Left kidney (tissue), 8 donors: ENCODE measurements at places on chromosomes 7 and 10. TPM values are rescaled to one million over a fixed set of nuclear protein-coding genes. Genes with fewer than 3 reads are reported as not detected.

DNA sequence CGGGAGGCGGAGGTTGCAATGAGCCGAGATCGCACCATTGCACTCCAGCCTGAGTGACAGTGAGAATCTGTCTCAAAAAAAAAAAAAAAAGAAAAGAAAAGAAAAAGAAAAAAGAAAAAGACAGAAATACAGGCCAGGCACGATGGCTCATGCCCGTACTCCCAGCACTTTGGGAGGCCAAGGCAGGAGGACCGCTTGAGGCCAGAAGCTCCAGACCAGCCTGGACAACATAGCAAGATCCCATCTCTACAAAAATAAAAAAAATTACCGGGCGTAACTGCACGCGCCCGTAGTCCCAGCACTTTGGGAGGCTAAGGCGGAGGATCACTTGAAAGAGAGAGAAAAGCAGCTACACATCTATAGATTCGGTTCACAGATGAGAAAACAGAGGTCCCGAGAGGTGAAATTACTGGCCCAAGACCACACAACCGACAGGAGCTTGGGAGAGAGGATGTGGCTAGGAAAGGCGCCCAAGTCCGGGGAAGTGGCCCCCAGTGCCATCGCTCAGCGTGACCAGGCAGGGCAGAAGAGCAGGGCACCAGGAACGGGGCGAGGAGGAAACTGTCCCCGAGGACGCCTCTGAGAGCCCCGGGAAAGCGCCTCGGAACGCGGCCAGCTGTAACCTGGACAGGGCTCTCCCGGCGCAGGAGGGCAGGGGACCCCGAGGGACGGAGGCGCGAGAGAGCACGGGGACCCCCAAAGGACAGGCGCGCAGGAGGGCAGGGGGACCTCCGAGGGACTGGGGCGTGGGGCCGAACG is 612 bp downstream of the SNX8 start:
- DNase-seq, result no peak

The SYCE1 gene
- polyA plus RNA-seq, result 0.42 TPM

The CAV1 gene
- polyA plus RNA-seq, result 27.3 TPM

The CCDC3 gene
- 14.2 TPM for polyA plus RNA-seq

DNA sequence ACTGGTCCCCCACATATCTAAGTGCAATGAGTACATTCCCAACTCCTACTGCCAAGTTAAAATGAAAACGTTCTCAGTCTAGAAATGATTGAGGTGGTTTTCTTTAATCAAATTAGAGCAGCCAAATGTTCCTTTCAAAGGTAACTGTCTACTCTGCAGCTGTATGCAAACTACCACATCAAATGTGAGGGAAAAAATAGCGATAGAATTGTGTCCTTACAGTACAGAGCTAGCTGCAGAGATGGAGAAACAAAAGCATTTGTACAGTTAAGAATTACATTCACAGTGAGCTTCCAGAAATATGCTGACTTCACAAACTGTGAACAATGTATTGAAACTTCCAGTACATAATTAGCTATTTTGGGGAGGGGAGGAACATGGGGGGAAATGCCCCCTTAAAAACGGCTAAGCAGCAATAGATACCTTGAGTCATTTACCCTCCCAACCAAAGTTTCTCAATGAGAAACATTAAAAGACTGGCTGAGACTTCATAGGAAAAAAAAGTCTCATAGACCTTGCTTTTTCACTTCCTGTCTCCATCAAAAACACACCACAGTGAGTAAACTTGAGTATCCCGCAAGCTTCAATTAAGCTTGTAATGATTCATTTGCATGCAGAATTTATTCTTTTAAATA is 22.9 kb downstream of the CDK6 start:
- no peak for DNase-seq

DNA sequence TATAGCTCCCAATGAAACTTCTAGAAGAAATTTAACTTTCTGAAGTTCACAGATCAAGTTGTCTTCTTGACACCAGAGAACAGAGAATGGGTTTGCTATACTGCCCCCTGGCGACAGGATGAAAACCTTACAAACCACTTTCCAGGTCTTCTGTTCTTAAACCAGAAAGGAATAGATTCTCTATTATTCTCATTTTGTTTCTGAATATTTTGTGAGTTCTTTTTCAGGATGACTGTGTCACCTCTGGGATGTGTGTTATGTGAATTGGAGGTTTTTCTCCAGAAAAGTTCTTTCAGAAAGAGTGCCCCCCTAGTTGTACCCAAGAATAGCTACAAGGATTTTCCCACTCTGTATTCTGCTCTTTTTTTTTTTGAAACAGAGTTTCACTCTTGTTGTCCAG is 6.3 kb downstream of the IFT22 start:
- no peak for DNase-seq

The SPRN gene
- polyA plus RNA-seq, result 4.5 TPM

GRCh38 chr10:30057894-30058556 is 1.4 kb downstream of the JCAD start:
- DNase-seq, result no peak

- DNase-seq, result no peak
Observed at GRCh38 chr7:127911968-127912511, 119.2 kb downstream of the LRRC4 start.

DNA sequence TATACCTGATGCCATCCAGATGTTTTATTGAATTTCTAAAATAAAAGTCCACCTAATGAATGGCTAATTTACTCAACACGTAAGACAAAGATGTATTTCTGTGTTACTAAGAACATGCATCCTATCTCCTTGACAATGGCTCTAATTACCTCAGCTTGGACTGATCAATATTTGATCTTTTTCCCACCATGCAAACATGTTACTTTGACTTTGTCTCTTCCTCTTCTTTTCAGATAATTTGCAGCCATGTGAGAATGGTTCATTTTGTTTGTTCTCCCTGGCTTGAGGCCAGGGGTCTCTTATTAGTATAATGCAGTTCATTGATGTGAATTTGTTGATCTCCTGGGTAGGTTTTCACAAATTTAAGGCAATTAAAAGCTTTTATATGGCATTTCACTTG is 302.1 kb downstream of the ADK start:
- DNase-seq, result no peak

The TMEM236 gene
- polyA plus RNA-seq, result 0.37 TPM

GRCh38 chr7:77289387-77289786 is 89.8 kb upstream of the FGL2 start:
- DNase-seq, result no peak

DNA sequence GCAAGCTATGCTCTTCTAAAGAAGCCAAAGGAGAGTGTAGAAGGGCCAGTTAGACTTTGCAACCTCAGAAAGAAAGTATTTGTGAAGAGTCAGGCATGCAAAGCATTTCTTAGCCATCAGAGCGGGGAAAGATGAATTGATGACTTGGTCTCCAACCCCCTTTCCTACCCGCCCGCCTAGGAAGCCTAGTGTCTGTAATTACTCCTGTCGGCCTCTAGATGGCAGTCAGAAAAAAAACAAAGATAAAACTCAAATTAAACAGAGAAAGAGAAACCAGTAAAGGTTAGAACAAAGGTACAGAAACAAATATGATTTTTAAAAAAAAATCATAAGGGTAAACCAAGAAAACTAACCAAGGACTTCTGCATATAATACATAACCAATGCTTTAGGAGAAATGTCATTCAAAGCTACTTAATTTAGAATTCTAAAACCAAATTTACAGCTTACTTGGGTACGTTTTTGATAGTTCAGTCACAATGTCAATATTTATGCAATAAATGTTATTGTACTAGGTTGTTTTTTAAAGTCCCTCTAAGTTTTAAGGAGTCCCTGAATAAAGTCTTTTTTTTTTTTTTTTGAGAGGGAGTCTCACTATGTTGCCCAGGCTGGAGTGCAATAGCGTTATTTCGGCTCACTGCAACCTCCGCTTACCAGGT is 97.6 kb downstream of the LYZL1 start:
- peak; percentile 47 for DNase-seq

The GIMAP8 gene
- polyA plus RNA-seq, result 8.0 TPM

DNA sequence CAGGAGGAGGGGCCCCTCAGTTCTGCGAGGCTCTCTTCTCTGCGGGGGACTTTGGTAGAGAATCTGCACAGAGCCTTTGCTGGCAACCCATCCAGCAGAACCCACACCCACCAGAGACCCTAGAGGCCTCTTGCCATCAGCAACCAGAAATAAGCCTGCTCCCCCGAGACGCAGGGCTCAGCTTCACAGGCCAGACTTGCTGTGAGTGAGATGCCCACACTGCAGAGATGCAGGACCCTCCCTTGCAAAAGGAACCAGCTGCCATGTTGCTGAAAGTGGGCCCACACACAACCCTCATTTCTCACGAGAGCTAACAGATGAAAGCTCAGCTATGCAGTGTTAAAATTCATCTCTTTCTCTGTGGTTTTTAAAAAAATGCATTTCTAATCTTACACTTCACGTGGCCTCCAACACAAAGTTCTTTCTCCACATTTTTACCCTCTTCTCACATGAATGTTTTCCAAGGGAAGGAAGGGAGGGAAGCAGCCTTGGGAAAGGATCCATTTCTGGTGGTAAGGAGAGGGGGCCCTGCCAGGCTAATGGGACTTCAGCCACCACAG is 171.6 kb downstream of the CCDC3 start:
- no peak for DNase-seq

GRCh38 chr10:85995791-85996190 is 370.8 kb downstream of the GRID1 start:
- DNase-seq, result peak; percentile 5

The C10orf105 gene
- polyA plus RNA-seq, result 0.18 TPM

The LRGUK gene
- polyA plus RNA-seq, result 4.3 TPM

GRCh38 chr7:128271942-128272481 is 30.9 kb downstream of the LEP start:
- no peak for DNase-seq

- DNase-seq, result no peak
Observed at GRCh38 chr10:51007781-51008180, 66.5 kb upstream of the PRKG1 start.

DNA sequence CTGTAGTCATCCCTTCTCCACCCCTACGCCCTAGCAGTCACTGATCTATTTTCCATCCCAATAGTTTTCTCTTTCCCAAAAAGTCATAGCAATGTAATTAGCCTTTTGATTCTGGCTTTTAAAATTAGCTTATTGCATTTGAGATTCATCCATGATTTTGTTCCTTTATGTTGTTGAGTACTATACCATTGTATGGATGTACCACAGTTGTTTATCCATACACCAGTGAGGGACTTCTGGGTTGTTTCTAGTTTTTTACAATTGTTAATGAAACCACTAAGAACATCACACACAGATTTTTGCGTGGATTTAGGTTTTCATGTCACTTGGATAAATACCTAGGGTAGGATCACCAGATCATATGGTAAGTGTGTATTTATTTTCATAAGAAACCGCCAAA is 16.1 kb downstream of the FHIP2A start:
- DNase-seq, result no peak

The AZGP1 gene
- 51.8 TPM for polyA plus RNA-seq

DNA sequence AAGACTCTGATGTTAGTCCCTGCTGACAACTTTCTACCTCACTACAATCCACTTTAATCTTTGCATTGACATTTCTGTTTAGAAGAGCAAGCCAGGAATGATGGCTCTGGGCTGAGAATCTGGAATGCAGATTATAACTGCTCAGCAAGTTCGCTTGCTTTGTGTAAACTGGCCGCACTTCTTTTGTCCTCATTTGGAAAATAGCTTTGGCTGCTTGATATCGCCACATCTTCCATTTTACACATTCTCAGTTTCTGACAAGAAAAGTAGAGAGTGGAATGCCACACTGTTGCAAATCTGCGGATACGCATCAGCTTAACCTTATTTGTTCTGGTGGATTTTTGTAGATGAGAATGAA is 429.8 kb downstream of the KCNMA1 start:
- no peak for DNase-seq

DNA sequence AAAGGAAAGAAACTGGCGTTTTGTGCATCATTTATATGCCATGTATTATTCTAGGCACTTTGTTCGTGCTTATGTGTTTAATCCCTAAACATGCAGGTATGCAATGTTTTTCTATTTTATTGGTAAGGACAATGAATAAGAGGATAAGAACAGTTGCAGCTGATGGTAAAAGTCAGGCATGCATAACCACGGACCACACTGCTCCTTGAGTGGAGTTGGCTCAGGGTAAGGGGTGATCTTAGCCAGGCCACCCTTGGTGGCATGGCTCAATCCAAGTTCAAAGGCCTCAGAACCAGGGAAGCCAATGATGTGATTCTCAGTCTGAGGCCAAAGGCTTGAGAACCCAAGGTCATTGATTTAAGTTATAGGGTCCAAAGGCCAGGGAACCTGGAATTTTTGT is 1068.1 kb downstream of the NRG3 start:
- no peak for DNase-seq

DNA sequence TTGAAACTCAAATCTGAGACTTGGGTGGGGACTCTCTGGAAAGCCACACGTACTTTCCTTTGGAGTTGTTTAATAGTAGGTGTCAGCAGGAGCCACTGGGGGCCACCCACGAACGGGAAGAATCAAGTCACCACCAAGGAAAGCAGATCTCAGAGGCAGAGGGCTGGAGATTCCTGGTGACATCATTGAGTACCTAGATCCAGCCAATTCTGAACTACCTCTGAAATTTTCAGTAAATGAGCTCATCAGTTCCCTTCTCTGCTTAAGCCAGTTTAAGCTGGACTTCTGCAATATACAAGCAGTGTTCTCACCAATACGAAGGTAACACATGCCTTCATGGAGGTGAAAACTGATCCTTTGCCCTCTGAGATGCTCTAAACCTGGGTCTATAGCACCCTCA is 99.3 kb upstream of the SORCS3 start:
- no peak for DNase-seq

The AQP1 gene
- 184 TPM for polyA plus RNA-seq

DNA sequence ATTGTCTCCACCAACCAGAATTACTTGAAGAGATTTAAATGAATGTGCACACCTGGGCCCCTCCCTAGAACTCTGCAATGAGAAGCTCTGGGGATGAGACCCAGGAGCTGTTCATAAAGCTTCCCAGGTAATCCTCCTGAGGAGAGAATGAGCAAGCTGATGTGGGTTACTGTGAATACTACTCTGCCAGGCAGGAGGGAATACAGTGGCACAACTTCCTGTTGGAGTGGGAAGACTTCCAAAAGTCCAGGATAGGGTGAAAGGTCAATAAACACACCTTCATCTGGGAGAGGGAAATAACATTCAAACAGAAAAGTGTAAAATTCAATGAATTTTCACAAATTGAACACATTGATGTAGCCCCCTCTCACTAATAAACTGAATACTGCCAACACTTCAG is 351.4 kb downstream of the ABCA13 start:
- no peak for DNase-seq

DNA sequence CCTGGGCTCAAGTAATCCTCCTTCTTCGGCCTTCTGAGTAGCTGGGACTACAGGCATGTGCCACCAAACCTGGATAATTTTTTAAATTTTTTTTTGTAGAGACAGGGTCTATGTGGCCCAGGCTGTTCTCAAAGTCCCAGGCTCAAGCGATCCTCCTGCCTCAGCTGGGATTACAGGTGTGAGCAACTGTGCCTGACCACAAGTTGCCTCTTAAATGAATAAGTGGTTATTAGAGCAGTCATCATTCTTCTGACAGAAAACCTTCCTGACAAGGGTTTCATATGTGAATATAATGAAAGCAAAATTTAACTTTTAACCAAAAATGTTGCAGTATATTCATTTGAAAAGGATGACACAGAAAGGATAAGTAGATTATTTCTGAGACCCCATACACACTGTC is 532.5 kb downstream of the GRM8 start:
- DNase-seq, result no peak

GRCh38 chr10:132030898-132031463 is 34.8 kb upstream of the JAKMIP3 start:
- no peak for DNase-seq

- no peak for DNase-seq
Observed at GRCh38 chr7:76054123-76055120, 6.5 kb downstream of the MDH2 start.

The NDUFB8 gene
- polyA plus RNA-seq, result 169 TPM

The ASAH2 gene
- 6.8 TPM for polyA plus RNA-seq

GRCh38 chr7:20343205-20343604 is 12.5 kb downstream of the ITGB8 start:
- DNase-seq, result no peak

The FAM13C gene
- 7.1 TPM for polyA plus RNA-seq

- DNase-seq, result no peak
Observed at GRCh38 chr7:30091491-30091912, 43.3 kb upstream of the MTURN start.
